ENCODE measurements at places on chromosomes 11 and 22.

DNA sequence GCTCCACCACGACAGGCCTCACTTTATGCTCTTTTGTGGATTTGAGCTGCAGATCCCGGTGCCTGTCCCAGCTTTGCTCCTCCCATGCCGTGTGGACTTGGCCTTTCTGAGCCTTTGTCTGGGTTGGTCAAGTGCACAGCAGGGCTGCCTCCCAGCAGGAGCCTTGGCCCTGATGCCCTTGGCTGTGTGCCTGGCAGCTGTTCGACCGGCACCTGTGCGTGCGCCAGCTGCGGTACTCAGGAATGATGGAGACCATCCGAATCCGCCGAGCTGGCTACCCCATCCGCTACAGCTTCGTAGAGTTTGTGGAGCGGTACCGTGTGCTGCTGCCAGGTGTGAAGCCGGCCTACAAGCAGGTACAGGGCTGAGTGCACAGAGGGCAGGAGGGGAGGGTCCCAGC, 46.5 kb downstream of the MYO7A start:
- no peak for DNase-seq

- DNase-seq, result no peak
Measured at GRCh38 chr11:93840981-93841380, 9.4 kb downstream of the VSTM5 start.

DNA sequence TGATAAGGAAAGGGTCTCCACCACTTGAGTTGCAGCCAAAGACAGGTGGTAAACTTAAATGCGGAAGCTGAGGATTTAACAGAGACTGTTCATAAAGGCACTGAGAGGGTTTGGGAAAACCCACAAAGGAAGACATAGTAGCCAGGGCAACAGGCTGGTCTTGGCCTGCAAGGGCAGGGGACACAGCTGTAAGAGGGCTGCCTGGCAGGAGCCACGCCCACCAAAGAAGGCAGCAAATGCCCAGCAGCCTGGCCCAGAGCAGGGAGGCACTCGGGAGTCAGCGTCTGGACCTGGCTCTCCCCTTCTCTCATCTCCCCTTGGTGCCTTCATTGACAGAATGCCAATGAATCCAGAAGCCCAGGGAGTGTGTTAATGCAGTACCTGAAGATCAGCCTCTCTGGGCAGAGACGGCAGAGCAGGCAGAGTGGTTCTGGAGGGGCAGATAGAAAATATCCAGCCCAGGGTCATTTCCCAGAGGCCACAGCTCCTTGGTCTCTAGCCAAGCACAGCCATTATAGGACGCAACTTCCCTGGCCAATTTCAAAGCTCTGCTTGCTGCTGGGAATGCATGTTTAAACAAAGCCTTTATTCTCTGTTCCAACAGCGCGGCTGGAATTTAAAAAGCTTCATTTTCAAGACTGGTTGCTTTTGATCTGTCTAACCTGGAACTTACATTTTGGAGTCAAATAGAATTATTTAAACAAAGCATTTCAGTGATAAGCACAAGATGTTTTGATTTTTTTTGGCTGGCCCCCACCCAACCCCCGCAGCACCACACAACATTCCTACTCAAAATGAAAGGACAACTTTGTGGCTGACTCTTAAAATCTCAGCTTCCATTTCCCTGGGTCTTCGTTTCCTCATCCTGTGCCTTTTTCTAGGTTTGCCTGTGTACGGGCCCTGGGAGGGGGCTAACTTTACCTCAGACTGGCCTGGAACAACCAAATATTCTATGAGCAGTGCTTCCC, 125.6 kb upstream of the LMO1 start:
- no peak for DNase-seq

- no peak for DNase-seq
Measured at GRCh38 chr22:19765477-19766239, 5.1 kb downstream of the TBX1 start.

GRCh38 chr22:24822471-24822870, 16.5 kb downstream of the SGSM1 start:
- DNase-seq, result no peak

- DNase-seq, result no peak
Measured at GRCh38 chr11:27052668-27053067, 12.1 kb downstream of the BBOX1 start.

DNA sequence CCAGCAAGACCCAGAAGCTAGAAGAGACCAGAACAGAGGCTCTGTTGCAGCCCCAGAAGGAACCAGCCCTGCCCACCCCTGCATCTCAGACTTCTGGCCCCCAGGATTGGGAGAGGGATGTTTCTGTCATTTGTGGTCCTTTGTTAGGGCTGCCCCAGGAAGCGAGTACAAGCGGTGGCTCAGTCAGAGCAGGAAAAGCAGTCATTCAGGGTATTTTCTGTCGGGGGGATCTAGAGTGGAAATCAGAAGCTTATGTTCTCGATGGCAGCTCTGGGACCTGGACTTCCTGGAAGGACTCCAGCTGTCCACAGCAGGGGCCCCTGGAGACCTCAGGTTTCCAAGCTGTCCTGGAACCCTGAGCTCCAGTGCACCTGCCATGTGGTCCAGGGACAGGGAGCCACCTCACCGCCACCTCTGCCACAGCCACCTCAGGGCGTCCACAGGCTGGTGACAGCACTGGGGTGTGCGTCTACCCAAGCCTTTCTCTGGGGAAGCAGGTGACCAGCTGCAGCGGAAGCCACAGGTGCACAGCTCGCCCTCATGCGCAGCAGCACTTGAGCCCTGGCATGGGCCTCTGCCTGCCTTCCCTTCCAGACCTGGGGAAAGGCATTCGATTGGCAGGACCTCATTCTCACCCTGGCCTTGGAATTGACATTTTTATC, 2.6 kb downstream of the KRTAP5-5 start:
- DNase-seq, result no peak

DNA sequence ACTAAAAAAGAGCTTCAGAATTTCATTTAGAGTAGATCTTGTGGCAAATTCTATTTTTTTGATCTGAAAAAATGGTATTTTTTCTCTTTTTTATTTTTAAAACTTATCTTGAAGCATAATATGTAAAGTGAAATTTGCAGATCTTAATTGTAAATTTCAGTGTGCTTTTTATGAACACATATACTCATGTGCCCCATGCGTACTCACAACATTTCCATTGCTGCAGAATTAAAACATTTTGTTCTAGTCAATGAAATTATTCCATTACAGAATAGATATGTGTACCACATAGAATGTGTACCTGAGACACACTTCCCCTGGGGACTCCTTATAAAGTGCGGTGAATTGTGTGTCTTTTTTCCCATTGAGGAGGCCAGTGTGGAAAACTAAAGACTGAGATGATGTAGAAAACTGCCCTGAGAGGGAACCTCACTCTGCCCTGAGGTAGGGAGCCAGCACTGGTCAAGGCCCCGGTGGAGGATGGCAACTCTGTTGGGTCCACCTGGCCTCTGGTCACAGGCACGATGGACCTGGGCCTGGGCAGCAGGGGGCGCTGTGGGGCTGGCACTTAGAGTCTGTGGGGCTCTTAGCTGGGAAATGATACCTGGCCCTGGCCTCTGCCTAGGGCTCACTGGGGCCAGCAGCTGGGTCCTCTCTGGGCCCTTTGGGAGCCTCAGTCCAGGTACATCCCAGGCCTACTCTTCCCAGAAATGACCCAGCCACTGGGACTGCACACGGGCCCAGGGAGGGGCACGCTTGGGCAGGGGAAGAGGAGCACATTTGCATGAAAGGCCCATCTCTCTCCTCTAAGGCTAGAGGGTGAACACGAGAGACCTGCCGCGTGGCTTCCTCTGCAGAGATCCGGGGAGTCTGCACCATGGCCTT, 77.9 kb upstream of the TOP3B start:
- no peak for DNase-seq

GRCh38 chr11:14974515-14975251, 2.5 kb upstream of the CALCA start:
- DNase-seq, result no peak

DNA sequence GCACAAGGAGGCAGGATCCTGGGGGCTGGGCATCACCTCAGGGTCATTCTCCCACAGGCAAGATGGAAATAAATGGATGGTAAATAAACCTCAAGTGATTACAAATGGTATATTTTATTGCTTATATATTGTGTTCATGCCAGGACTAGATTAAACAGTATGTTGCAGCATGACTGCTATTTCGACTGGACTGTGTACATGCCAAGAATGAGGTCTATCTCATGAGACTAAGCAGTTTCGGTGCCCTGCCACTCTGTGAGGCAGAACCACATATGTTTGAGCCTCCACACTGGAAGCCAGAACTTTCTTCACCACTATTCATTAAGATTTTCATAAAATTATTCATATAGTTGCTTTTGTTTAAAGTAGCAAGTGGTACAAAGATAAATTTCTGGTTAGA, 140.2 kb downstream of the DDX10 start:
- DNase-seq, result no peak
